ENCODE measurements at places on chromosomes 12 and 14.

DNA sequence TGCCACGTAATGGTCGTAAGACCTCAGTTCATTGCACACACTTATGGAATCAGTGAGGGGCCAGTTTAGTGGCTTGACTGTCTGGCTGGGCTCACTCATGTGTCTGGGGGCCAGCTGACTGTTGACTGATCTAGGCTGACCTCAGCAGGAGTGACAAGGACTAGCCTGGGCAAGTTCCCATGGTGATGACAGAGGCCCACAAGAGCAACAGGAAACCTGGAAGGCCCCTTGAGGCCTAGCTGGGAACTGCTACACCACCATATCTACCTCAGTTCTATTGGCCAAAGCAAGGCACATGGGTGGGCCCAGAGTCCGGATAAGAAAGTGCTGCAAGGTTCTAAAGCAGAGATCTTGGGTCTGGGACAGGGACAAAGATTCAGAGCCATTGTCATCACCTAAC, 21.3 kb upstream of the RFLNA start:
- no peak for DNase-seq

- no peak for DNase-seq
Observed at GRCh38 chr14:65042731-65043372, 56.2 kb downstream of the FNTB start.

DNA sequence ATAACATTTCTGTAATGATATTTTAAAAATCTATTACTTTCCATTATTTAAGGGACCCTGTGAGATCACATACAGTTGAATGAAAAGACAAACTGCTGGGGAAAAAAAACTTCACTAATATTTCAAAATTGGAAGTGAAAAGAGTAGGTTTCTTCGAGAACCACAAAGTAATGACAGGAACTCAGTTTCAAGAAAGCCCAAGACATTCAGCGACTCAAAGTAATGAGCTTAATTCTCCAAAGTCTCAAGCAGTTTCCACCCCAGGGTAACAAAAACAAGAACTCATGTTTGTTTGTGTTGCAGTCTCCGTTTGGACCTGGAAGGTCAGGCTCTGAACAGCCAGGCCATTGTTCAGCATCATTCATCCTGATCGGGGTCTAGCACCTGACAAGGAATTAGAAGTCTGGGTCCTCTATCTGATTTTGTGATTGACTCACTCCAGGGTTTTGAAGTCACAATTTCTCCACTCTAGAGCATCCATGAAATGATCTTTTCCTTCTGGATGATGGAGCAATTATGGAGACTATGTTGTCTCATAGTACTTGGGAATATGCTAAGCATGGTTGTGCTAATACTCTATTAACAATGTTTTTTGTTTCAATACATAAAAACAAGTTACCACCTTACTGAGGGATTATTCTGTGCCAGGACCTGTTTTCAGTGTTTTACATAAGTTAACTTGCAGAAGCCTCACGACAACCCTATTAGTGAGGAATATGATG, 126.9 kb downstream of the SLC25A21 start:
- no peak for DNase-seq

GRCh38 chr12:77943466-77943865, 112.8 kb downstream of the NAV3 start:
- DNase-seq, result no peak

GRCh38 chr14:32343926-32344430, 14.9 kb downstream of the AKAP6 start:
- no peak for DNase-seq

GRCh38 chr12:116397148-116397547, 119.7 kb upstream of the MED13L start:
- DNase-seq, result no peak

DNA sequence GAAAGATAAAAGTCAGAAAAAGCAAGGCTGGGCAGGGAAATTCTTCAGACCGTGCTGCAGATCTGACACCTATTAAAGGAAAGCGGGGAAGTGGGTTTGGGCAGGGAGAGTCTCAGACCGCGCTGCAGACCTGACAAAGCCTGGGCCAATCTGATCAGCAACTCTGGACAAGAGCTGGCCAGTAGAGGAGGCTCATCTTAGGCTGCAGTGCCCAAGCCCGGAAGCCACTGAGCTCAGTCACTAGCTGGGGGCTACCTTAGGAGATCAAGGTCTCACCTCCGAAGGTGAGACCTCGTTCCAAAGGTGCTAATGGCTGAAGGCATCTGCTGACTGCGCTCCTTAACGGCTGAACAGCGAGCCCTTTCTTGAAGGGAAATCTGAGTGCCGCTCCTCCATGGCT, 60.2 kb downstream of the SINHCAF start:
- DNase-seq, result no peak

GRCh38 chr14:102471921-102472790, 37.4 kb downstream of the ANKRD9 start:
- no peak for DNase-seq

DNA sequence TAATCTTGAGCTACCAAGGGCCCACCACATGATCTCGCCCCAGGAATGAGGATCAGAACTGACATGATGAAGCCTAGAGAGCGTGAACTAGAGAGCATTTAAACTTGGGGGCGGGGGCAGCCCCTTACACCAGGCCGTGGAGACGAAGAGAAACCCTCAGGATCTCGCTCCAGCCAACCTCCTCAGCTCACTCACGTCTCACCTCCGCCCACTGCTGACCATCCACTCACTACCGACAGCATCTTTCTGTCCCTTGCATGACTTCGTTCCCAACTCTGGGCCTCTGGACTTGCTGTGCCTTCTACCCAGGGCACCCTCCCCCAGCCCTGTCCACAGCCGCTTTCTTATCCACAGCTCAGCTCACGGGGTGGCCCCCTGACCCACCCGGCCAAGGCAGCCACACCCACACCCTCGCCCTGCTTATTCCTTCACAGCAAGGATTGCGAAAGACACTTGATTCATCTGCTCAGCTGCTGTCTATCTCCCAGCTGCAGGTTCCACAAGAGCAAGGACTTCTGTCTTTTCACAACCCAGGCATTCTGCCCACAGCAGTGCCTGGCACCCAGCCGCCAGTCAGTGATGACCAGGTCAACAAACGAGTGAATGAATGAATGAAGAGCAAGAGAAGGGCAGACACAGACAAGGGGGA, 6.4 kb downstream of the STX2 start:
- DNase-seq, result no peak

DNA sequence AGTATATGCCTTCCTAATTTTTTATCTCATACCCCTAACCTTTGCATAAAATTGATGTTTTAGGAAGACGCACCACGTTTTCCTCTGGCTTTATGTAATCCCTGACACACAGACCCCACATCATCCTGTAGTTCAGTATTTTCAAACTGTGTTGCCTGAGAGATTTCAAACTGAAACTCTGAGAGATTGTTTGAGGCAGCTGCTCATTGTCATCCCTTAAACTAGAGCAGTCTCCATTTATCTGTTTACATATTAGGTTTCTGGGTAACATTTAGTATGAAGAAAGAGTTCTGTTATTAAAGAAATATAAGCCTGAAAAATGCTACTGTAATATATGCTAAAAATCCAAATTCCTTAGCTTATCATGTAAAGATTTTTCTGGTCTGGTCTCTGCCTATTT, 24.3 kb downstream of the MNAT1 start:
- no peak for DNase-seq

- DNase-seq, result no peak
Observed at GRCh38 chr12:56333197-56333678, 562 bp downstream of the PAN2 start.

GRCh38 chr12:41924111-41924510, 220.6 kb downstream of the GXYLT1 start:
- no peak for DNase-seq

Data from activated CD4-positive, CD25-positive, alpha-beta regulatory T cell treated with anti-CD3 and anti-CD28 coated beads, Interleukin-2, amount 50 U/mL, for 72 hours (primary cell).